Activated CD4-positive, alpha-beta T cell treated with anti-CD3 and anti-CD28 coated beads, Interleukin-10, Interleukin-2, amounts not matched to agents 100 ng/mL and 50 ng/mL, durations not matched to agents 16 hours and 8 hours (primary cell): ENCODE measurements at places on chromosomes 12 and 14.

GRCh38 chr14:51682411-51682810, 30.7 kb downstream of the FRMD6 start:
- DNase-seq: no peak

GRCh38 chr14:54854181-54854580, 48.4 kb downstream of the GCH1 start:
- no peak for DNase-seq

- no peak for DNase-seq
Measured at GRCh38 chr12:129641926-129642325, 261.9 kb downstream of the TMEM132D start.

- DNase-seq: no peak
Measured at GRCh38 chr14:59727073-59727661, 143.4 kb downstream of the RTN1 start.

- DNase-seq: no peak
Measured at GRCh38 chr12:72498354-72498753, 226.2 kb downstream of the TRHDE start.
